ENCODE measurements at places on chromosomes 1 and 21. TPM values are rescaled to one million over a fixed set of nuclear protein-coding genes. Genes with fewer than 3 reads are reported as not detected.

P3R3URF gene
- not detected for polyA plus RNA-seq

SIM2 gene
- polyA plus RNA-seq = 26.9 TPM

WNT2B gene
- 4.5 TPM for polyA plus RNA-seq

GRCh38 chr1:8698012-8698630 is 119.3 kb downstream of the RERE start:
- DNase-seq = no peak

HIVEP3 gene
- 4.0 TPM for polyA plus RNA-seq
